ENCODE measurements at places on chromosomes 5 and 9. TPM values are rescaled to one million over a fixed set of nuclear protein-coding genes. Genes with fewer than 3 reads are reported as not detected.

Gene IL31RA
- total RNA-seq = 1.4 TPM

Gene CDK9
- 82.7 TPM for total RNA-seq

Gene CYFIP2
- total RNA-seq = 40.0 TPM

Gene CENPP
- total RNA-seq = 8.7 TPM

Gene PLPPR1
- total RNA-seq = 0.07 TPM

Gene DIAPH1
- 79.6 TPM for total RNA-seq

Gene PCDHGB5
- 7.9 TPM for total RNA-seq

Gene OR5C1
- not detected for total RNA-seq
